GM23248 (cell line): ENCODE measurements at places on chromosomes 12 and 14. TPM values are rescaled to one million over a fixed set of nuclear protein-coding genes. Genes with fewer than 3 reads are reported as not detected.

- DNase-seq, result peak; percentile 54
These were observed 29.5 kb upstream of the HIGD1C start for GRCh38 chr12:50922820-50923219.

DNA sequence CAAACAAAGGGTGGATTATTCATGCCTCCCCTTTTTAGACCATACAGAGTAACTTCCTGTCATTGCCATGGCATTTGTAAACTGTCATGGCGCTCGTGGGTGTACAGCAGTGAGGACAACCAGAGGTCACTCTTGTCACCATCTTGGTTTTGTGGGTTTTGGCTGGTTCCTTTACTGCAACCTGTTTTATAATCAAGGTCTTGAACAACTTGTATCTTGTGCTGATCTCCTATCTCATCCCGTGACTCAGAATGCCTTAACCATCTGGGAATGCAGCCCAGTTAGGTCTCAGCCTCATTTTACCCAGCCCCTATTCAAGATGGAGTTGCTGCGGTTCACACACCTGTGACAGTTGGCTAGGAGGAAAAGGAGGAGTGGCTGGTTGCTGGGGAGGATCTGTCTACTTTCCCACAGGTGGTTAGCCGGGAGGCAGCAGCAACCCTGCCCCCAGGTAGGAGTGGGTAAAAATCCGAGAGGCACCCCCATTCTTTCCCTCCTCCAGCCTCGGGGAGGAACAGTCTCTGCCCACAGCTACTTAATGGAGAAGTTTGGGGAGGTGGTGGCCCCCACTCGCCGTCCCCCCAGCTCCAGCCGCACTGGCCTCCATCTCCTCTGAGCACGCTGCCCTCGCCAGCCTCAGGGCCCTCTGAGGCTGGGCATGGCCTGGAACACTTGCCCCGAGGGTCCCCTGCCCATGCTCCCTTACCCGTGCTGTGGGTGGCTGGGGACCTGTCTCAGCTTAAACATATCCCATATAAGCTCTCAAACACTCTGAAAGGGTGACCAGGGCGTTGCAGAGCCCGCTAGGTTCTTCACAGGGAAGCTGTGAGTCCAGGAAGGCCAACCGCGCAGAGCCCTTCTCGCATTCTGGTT is 41.7 kb downstream of the SMIM41 start:
- no peak for DNase-seq

GRCh38 chr12:116414891-116415290 is 137.4 kb upstream of the MED13L start:
- DNase-seq, result no peak

DNA sequence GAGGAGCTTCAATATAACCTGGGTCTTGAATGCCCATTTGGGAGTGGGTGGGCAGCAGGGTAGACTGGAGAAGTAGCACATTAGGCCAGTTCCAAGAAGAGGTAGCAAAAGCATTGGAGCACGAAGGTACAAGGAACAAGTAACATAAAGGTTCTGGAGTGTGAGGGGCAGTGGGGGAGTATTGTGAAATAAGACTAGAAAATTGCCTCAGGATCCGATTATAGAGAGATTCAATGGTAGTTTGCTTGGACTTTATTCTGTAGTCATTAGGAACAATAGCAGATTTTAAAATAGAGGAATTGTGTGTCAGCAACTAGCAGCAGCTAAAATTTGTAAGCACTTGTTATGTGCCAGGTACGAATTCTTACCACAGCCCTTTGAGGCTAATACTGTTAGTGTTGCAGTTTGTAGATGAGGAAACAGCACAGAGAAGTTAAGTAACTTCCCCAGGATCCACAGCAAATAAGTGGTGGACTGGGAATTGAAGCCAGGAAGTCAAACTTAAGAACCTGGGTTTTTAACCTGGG is 61.8 kb downstream of the PPFIBP1 start:
- no peak for DNase-seq

- DNase-seq, result peak; percentile 98
These were observed 34.7 kb upstream of the SLC2A3 start for GRCh38 chr12:7970475-7971252.

- no peak for DNase-seq
These were observed 13.5 kb downstream of the PTPN21 start for GRCh38 chr14:88541324-88541723.

DNA sequence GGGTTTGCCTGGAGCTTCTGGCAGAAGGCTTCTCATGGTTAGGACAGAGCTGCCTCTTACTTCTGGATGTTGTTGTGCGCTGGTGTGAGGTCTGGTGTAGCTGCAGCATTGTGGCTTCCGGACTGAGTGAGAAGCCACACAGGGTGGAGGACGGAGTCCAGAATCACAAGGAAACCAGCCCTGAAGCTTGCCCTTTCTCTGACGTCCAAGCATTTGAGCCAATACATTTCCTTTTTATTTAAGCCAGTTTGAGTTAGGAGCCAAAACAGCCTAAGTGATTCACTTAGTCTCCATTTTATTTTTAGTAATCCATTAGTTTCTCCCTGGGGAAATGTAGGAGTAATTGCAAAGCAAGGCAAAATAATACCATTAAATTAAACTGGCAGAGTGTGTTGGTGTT is 402.4 kb upstream of the RGS6 start:
- DNase-seq, result peak; percentile 93

- no peak for DNase-seq
These were observed 1029.4 kb downstream of the TRHDE start for GRCh38 chr12:73301530-73301929.

GRCh38 chr12:80053051-80053790 is 46.1 kb upstream of the OTOGL start:
- DNase-seq, result peak; percentile 96

GRCh38 chr14:37597914-37598746 is 2.7 kb downstream of the TTC6 start:
- no peak for DNase-seq

GRCh38 chr12:80892597-80893445 is 44.9 kb downstream of the LIN7A start:
- DNase-seq, result peak; percentile 58

- no peak for DNase-seq
These were observed 37.1 kb downstream of the CKB start for GRCh38 chr14:103485504-103485903.

- DNase-seq, result no peak
These were observed 1296.6 kb downstream of the AACS start for GRCh38 chr12:126361804-126362203.

DNA sequence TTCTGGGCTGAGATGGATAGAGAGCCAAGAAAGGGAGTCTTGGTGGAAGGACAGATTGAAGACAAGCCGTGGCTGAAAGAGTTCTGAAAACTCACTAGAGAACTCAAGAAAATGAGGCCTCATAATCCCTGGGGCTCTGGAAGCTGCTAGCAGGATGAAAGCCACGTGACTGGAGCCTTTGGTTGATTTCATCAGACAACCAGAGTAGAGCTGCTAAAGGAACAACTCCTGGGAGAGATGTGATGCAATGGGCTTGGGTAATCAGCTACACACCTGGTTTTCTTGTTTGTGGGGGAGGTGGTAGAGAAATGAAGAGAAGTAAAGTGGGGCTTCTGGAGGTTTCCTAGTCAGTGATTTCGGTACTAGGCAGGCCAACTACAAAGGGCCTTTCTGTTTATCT is 13.4 kb downstream of the CSRNP2 start:
- no peak for DNase-seq

GRCh38 chr12:105090361-105090760 is 6.1 kb upstream of the ALDH1L2 start:
- DNase-seq, result no peak

DNA sequence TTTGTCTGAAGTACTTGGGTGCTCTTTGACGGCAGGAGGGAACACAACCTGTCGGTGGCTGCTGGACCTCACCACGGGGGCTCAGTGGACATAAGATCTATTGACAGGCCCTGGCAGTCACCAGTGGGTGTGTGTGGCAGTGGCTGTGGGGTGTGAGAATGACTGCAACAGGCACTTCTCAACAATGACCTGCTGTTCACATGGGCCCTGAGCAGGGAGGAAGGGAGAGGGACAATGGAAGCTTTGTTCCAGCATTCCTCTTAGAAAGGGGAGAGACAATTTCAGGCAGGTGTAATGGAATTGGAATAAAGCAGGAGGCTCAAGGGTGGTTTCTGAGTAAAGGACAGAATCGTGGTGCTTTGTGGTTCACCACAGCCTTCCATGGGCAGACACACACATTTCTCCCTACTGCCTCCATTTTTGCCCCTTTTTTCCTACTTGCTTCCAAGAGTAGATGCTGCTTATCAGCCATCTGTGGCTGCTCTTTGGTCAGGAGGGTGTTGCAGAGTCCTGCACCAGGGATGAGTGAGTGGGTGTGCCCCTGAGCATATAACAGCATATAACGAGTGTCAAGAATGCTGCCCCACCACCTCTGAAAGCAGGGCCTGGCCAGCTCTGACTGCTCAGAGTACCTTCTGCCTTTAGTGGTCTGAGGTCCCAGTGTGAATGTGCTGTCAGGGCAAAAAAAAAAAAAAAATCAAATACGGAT is 267.7 kb downstream of the RASSF9 start:
- no peak for DNase-seq

GRCh38 chr12:104133321-104133720 is 4.7 kb downstream of the NFYB start:
- DNase-seq, result no peak

IGFBP6 gene
- 1,827 and 1,899 TPM in 2 replicates for polyA plus RNA-seq

SLC38A4 gene
- polyA plus RNA-seq, result 0.36 and 0.57 TPM in 2 replicates

BRI3BP gene
- 3.5 and 3.7 TPM in 2 replicates for polyA plus RNA-seq

INSM2 gene
- polyA plus RNA-seq, result not detected in 2 replicates

PNP gene
- polyA plus RNA-seq, result 20.8 and 24.6 TPM in 2 replicates

ETFRF1 gene
- polyA plus RNA-seq, result 33.7 and 39.3 TPM in 2 replicates

ALKBH1 gene
- polyA plus RNA-seq, result 10.2 and 11.3 TPM in 2 replicates

FLVCR2 gene
- 0.33 TPM in 1 of 2 replicates, not detected in the other for polyA plus RNA-seq
